Left lobe of liver (tissue), 2 donors: ENCODE measurements at places on chromosomes 5 and 9. TPM values are rescaled to one million over a fixed set of nuclear protein-coding genes. Genes with fewer than 3 reads are reported as not detected.

DNA sequence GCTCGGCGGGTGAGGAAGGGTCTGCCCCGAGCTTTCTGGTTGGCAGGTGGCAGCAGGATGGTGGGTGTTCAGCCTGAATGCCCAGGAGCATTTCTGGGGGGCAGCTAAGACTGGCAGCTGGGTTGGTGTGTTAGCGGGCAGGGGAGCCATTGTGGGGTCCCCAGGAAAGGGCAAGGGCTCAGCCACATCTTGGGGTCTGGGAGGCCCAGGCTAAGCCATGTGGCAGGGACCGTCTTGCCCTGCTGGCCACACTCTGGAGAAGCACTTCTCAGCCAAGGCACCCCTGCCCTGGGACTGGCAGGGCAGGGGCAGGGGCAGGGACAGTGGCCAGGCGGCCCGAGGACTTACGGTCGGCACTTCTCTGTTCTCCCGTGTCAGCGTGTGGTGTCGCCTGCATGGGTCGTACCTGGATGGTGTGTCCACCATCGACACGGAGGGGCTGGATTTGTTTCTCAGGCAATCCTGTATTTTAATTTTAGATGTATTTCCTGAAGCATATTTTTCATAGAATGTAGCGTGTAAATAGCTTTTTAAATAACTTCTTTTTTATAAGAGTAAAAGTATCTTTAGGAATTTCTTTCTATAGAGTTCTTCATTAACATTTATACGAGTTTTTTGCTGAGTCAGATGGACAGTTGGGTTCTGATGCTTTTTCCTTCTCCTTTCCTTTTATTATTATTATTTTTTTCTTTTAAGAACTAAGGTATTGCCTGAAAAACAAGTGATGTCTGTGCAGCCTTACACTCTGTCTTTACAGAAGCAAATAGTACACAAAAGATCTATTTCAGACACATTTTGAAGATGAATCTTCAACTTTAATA, 102.0 kb downstream of the PHF2 start:
- peak; percentile 37 for DNase-seq

DNA sequence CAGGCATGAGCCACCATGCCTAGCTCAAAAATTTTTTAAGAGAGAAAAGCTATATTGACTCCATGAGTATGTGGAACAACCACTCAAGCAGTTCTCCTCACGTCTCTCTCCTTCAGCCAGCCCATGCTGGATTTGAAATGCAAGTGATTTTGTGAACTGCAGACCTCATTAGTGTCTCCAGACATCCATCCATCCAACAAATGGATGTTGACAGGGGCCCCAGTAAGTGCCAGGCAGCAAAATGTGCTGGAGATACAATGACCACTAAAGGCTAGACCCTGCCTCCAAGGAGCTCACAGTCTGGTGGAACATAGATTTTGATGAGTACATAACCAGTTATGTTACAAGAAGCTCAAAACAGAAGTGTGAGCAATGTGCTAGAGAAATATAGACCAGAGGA, 37.1 kb upstream of the PPARGC1B start:
- no peak for DNase-seq

GRCh38 chr5:80665057-80665456, 10.3 kb upstream of the DHFR start:
- DNase-seq = no peak

DNA sequence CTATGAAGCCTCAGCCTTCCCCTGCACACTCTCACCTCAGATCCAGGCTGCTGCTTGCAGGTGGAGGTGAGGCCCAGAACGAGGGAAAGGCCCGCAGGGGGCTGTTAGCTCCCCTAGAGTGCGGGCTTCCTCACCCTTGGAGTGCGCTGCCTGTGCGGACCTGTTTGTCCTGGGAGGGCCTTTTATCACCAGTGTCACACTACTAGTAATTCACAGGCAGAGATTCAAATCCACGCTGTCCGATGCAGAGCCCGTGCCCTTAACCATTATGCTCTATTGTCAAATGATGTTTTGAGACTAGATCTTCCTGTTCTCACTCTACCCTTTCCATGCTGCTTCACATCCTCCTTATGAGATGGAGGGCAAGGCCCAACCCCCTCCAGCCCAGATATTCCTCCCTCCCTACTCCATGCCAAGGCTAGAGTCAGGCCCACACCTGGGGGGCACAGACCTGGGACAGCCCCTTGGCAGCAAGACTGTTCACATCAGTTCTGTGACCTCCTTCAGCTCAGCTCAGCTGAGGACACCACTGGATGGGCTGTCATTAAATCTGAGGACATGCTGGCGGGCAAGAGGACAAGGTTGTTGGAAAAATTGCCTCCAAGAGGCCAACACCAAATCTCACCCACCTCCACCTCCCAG, 112.8 kb upstream of the SPOCK1 start:
- DNase-seq = no peak

GRCh38 chr5:88785746-88786565, 97.0 kb downstream of the MEF2C start:
- DNase-seq = no peak

- DNase-seq = no peak
Measured at GRCh38 chr9:136140966-136141365, 22.3 kb upstream of the TMEM250 start.

DNA sequence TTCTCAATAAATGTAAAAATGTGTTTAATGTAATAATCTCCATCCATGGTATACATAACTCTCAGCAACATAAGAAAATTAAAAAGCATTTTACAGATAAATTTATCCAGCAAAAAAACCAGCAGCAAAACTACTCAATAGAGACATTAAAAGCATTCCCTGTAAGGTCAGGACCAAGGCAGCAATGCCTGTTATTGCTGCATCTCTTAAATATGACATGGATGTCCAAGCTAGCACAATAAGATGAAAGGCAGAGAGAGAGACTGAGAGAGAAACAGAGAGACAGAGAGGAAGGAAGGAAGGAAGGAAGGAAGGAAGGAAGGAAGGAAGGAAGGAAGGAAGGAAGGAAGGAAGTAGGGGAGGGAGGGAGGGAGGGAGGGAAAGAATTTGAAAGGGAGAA, 289.0 kb upstream of the PAPPA start:
- DNase-seq = no peak

DNA sequence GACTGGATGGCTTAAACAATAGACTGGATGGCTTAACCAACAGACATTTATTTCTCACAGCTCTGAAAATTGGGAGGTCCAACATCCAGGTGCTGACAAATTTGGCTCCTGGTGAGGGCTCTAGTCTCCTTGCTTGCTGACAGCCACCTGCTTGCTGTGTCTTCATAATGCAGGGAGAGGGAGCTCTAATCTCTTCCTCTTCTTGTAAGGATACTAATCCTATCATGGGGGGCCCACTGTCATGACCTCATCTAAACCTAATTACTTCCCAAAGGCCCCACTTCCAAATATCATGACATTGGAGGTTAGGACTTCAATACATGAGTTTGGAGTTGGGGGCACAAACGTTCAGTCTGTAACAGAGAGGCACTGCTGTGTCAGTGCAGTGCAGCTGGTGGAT, 26.4 kb downstream of the FOXD1 start:
- DNase-seq = no peak

GRCh38 chr5:140084541-140084940, 29.4 kb upstream of the PURA start:
- DNase-seq = no peak

DNA sequence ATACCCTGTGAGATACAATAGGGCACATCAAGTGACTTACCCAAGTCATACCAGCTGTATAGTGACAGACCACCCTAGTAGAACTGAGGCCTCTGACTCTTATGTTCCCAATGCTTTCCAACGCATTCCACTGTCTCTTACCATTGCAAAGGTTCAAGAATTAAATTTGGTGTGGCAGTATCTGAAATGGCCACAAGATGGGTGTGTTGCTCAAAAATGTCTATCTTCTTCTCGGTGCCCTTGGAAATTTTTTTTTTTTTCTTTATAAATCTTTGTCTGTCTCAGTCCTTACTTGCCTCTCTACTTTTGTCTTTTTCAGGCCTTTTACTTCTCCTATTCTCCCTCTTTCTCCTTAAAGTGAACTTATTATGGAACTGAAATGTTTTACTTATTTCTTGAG, 48.4 kb downstream of the GPR21 start:
- DNase-seq = no peak

DNA sequence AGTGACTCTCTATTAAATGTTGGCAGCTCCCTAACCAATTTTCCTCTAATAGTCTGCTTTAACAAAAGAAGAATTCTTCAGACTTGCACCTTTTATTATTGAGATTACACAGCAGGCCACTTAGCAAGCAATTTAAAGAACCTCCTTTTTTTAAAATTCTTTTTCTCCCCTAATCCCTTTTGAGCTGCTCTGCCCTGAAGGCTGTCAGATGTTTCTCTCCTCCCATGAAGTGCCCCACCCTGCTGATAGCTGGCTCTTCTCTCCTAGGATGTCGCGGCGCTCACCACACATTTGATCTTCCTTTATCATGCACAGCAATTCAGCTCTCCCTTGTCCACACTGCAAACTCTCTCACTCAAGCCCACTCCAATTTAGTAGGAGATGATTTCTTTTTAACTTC, 1471.1 kb upstream of the ACO1 start:
- no peak for DNase-seq

- DNase-seq = no peak
Measured at GRCh38 chr5:130549884-130550561, 615.0 kb downstream of the HINT1 start.

DNA sequence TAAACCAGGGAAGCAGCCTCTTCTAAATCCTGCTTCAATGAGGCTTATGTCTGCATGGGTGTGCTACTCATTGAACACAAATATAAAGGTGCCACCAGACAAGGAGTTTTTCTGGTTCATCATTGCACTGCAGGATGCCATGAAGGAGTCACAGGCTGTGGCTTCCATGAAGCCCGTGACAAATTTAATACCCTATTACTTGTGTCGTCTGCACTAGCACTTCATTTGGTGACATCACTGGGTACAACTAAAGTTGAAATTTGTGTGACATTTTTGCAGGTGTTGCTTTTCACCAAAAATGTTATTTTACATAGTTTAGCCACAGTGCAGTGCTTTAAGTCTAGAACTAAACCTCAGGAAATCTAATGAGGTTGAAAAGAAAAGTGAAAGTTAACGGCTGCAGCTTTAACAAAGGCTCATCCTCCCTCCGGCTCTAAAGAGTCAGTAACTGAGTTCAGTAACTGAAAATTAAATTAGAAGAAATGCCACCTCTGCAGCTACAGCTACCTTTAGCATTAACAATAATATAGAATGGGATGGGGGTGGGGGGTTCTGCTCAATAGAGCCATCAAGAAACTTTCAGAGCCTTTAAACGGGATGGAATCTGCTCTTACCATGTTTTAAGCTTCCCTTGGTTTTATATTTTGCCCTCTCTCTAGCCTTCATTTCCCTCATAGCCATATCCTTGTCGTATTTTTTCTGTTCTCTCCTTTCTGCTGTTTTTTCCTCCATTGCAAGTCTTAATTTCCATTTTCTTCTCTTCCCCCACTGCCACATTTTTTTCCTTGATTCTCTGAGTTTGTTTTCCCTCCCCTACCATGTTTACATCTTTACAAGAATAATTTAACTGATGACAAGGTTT, 233.8 kb upstream of the TMEM161B start:
- DNase-seq = no peak

DNA sequence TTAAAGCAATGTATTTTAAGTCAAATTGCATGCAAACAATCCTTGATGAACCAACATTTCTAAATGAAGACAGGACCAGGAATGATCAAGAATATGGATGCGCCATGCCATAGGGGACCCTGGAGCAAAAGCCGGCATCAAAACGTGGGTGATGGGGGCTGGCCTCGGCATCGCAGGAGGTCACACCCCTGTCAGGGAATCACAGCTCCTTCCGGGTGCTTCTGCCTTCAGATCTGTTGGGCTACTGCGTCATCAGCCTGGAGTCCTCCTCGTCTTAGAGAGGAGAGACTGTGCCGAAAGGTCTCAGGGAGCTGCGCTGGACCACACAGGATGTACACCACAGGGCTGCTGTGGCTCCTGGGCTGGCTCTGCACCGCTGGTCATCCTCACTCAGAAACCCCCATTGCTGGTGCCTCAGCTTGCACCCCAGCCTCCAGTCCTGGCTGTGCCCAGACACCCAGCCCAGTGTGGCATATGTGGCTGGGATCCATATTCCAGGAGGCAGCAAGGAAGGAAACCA, 152.9 kb upstream of the PPP1R26 start:
- peak; percentile 27 for DNase-seq

- no peak for DNase-seq
Measured at GRCh38 chr5:93874080-93874479, 132.7 kb upstream of the POU5F2 start.

DNA sequence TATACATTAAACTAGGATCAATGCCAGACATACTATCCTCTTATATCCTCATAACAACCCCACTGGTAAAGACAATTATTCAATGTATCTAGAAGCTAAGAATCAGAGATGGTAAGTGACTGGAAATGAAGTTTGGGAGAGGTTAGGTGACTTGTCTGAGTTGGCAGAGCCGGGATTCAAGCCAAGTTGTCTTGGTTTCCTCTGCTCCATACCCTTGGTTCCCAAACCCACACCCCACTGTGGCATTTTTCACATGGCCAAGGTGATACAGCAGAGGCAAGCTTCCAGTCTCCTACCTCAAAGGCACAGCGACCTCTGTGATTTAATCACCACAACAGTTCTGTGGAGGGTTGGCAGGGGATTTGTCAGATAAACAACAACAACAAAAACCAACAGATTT, 34.7 kb upstream of the ADRB2 start:
- DNase-seq = no peak

DNA sequence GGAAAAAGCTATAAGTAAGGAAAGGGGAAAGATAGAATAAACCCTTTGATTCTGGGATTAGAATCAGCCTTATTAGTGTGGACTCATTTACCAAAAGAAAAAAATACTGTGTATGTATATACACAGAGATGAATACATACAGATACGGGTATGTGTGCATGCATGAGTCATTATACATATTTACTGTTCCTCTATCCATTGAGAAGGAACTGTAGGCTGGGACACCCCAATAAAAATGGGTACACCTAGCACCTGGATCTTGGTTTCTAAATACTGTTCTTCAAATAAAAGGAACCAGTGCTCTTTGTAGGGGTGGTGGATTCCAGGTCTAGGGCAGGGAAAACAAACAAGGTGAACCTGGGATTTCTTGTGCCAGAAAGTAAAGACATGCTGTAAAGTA, 48.3 kb downstream of the WHRN start:
- no peak for DNase-seq

- no peak for DNase-seq
Measured at GRCh38 chr5:124262470-124262869, 484.0 kb downstream of the ZNF608 start.

GRCh38 chr9:1718836-1719235, 296.3 kb upstream of the SMARCA2 start:
- DNase-seq = no peak

GRCh38 chr5:172235132-172235780, 41.3 kb downstream of the EFCAB9 start:
- no peak for DNase-seq

The FSTL4 gene
- not detected for total RNA-seq

The MAST4 gene
- 21.5 TPM for total RNA-seq

The TXNDC8 gene
- total RNA-seq = not detected

The FOXD4 gene
- not detected for total RNA-seq

The KCNV2 gene
- not detected for total RNA-seq

The SMC5 gene
- 10.7 TPM for total RNA-seq

The NACC2 gene
- total RNA-seq = 18.4 TPM

The GARIN3 gene
- total RNA-seq = not detected

The LCN15 gene
- not detected for total RNA-seq

The CDH9 gene
- total RNA-seq = not detected

The C9 gene
- 1,159 TPM for total RNA-seq

The SLC9A3 gene
- total RNA-seq = 0.81 TPM

The RNF183 gene
- 0.20 TPM for total RNA-seq
